ENCODE measurements at places on chromosomes 16 and 17. TPM values are rescaled to one million over a fixed set of nuclear protein-coding genes. Genes with fewer than 3 reads are reported as not detected.
A peak's percentile ranks its signal among the peaks of the same experiment; 100 is the strongest.

- peak; percentile 68 for DNase-seq
Observed at GRCh38 chr17:31803494-31804213, 55.4 kb downstream of the COPRS start.

Gene DLX3
- total RNA-seq: not detected

- no peak for DNase-seq
Observed at GRCh38 chr17:70366386-70366785, 197.1 kb downstream of the KCNJ2 start.

- DNase-seq: no peak
Observed at GRCh38 chr16:2842340-2843000, 12.4 kb downstream of the ZG16B start.

GRCh38 chr17:75995385-75995925 lies 5.2 kb upstream of the CDK3 start:
- no peak for DNase-seq

Gene VMO1
- not detected for total RNA-seq

Gene TAC4
- not detected for total RNA-seq

Gene SETD1A
- total RNA-seq: 6.8 TPM

Data from NCI-H460 (cell line).